CD4-positive, alpha-beta memory T cell (primary cell): ENCODE measurements at places on chromosomes 13 and 19. TPM values are rescaled to one million over a fixed set of nuclear protein-coding genes. Genes with fewer than 3 reads are reported as not detected.

GRCh38 chr13:62035981-62036380 lies 620.3 kb upstream of the PCDH20 start:
- DNase-seq = no peak

GRCh38 chr19:33953592-33953991 lies 156.9 kb downstream of the KCTD15 start:
- DNase-seq = no peak

Gene ZNF726
- 3.0 TPM for total RNA-seq

- DNase-seq = no peak
Measured at GRCh38 chr13:43558326-43558725, 228.4 kb downstream of the ENOX1 start.

Gene CDC42EP5
- not detected for total RNA-seq
